Stimulated activated CD4-positive, alpha-beta T cell treated with anti-CD3 and anti-CD28 coated beads, TNF-alpha, amount 100 ng/mL, for 1 hour (primary cell): ENCODE measurements at places on chromosomes 5 and 9.

- no peak for DNase-seq
Measured at GRCh38 chr9:120308495-120308894, 271.5 kb downstream of the CDK5RAP2 start.

DNA sequence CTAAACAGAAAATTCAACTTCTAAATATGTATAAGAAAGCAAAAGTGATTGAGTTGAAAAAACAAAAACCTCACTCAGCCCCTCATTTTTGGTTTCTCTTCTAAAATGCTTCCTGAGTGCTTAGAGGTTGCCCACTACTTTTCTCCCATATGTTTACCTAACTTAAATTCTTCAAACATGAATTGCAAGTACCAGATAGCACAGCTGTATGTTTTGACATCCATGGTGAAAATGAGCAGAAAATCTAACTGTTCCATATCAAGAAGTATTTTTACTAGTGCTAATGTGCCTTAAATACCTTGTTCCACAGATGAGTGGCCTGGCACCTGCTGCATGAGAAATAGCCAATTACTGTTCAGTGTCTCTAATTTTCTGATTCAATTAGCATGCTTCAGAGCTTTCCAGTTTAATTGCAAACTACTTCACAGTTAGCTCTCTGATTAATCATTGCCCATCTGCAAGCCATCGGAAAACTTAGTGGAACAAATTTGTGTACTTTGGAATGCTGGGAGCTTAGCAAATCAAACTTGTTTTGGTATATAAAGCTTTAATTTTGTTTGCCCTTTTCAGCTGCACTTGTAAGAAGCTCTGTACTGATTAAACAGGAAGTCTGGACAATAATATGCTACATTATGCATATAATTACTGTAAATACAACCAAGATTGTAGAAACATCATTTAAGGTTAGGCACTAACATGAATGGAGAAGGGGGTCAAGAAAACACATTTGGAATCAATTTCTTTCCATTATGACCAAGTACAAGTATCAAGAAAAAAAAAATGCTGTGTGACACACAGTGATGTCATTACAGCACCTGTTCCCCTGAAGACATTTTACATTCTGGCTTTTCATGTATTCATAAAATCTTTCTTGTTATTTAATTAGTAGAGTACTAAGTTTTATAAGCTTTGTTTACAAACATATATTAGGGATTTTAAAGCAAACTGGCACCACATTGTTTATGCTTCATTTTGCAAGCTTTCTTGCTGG is 65.6 kb downstream of the POU5F2 start:
- no peak for DNase-seq

DNA sequence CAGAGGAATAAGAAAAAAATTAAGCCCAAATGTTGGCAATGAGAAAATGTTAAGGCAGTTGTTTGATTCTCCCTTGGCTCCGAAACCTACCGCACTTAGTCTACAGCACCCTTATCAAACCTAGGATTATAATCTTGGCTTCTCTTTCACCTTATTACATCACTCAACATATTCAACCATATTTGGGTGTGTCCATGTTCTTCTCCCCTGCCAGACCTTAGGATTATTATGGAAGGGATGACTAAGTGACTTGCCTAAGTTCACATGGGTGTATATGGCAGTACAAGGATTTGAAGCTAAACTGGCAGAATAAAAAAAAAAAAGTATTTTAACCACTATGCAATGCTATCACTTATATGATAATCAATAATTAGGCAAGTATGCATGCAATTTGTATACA is 76.4 kb downstream of the PLK2 start:
- DNase-seq, result no peak

DNA sequence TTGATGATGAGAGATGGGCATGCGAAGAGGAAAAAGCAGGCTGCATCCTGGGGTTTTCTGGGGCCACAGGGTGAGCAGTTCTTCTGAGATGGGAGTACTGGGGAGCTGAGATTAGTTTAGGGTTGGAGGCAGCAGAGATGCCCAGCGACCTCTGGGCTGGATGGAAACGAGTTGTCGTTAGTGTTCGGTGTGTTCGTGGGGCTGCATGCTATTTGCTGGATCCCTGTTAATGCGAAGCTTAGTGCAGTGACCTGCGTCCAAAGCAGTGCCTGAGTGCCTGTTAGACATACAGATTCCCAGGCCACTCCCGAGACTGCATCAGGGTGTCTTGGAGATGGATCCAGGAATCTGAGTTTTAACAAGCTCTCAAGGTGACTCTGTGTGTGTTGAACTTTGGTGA is 201.3 kb downstream of the CACNA1B start:
- DNase-seq, result no peak

- DNase-seq, result no peak
Measured at GRCh38 chr5:115465431-115465830, 79.1 kb downstream of the FEM1C start.
